Motor neuron (in vitro differentiated cells): ENCODE measurements at places on chromosomes 7 and 10. TPM values are rescaled to one million over a fixed set of nuclear protein-coding genes. Genes with fewer than 3 reads are reported as not detected.

The CTAGE4 gene
- 0.87 and 1.2 TPM in 2 replicates for total RNA-seq

The SHH gene
- 0.09 and 0.21 TPM in 2 replicates for total RNA-seq

The LLCFC1 gene
- total RNA-seq: 0.67 TPM in 1 of 2 replicates, not detected in the other

The PRF1 gene
- total RNA-seq: 0.15 and 0.43 TPM in 2 replicates

The PNLIPRP1 gene
- total RNA-seq: 0.06 TPM in 1 of 2 replicates, not detected in the other

The SLC12A9 gene
- 8.6 and 9.8 TPM in 2 replicates for total RNA-seq

The FRG2B gene
- 0.33 and 0.49 TPM in 2 replicates for total RNA-seq

The GOLGA7B gene
- total RNA-seq: 2.2 and 2.5 TPM in 2 replicates

The LIPJ gene
- not detected in 2 replicates for total RNA-seq

The FAM25A gene
- not detected in 2 replicates for total RNA-seq

The SFRP4 gene
- total RNA-seq: not detected in 2 replicates

The TMEM178B gene
- total RNA-seq: 15.5 and 16.2 TPM in 2 replicates

The AOAH gene
- 0.87 and 1.1 TPM in 2 replicates for total RNA-seq

The VAX1 gene
- total RNA-seq: 0.14 and 0.17 TPM in 2 replicates
